ENCODE measurements at places on chromosomes 6 and 20.

GRCh38 chr20:37336369-37337207, 9.4 kb upstream of the SRC start:
- no peak for DNase-seq

- DNase-seq = peak; percentile 96
Observed at GRCh38 chr6:39887692-39888450, 46.4 kb downstream of the MOCS1 start.

DNA sequence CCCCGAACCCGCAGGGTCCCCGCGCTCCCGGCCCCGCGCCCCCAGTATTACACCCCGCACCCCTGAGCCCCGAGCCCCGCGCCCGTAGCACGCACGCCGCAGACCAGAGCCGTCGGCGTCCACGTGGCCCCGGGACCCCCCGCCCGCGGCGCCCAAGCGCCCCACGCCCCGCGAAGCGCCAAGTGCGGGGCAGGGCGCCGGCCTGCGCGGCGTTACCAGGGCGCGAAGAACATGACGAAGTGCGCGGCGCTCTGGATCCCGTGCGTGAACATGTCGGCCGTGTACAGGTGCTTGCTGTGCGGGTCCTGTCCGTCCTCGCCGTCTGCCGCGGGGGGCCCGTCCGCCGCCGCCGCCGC, 312 bp downstream of the TXNDC5 start:
- no peak for DNase-seq

GRCh38 chr6:165621940-165622339, 41.1 kb downstream of the PDE10A start:
- DNase-seq = no peak

DNA sequence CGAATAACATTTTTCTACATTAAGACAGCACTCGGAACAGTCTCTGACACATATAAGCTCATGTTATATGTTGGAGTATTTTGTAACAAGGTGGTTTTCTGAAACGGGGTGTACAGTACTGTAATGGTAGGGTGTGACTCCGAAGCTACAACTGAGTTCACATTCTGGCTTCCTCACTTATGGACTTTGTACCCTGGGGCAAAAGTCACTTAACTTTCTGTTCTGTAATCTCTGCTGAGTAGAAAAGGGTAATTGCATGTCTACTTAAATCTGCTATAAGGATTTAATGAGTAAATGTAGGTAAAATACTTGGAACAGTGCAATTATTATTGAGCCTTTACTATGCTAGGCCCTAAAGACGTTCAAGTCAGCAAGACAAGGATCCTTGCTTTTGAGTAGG, 4.7 kb upstream of the LTV1 start:
- DNase-seq = no peak

DNA sequence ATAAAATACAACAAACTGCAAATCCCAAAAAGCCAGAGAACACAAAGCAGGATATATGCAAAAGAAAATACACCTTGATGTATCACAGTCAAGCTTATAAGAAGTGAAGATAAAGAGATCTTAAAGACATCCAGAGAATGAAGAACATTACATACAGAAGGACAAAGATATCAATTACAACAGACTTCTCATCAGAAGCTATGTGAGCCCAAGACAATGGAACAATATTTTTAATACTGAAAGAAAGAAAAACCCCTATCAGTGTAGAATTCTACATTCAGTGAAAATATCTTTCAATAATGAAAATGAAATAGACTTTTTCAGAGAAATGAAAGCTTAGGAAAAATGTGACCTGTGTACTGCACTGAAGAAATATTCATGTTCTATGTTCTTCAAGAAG, 104.5 kb upstream of the PHACTR3 start:
- no peak for DNase-seq

- DNase-seq = no peak
Observed at GRCh38 chr6:25956226-25956625, 6.4 kb upstream of the TRIM38 start.

All from iris pigment epithelial cell (primary cell).